ENCODE measurements at places on chromosomes 13 and 19.

GRCh38 chr19:28966737-28967399 is 246.1 kb downstream of the UQCRFS1 start:
- DNase-seq, result no peak

DNA sequence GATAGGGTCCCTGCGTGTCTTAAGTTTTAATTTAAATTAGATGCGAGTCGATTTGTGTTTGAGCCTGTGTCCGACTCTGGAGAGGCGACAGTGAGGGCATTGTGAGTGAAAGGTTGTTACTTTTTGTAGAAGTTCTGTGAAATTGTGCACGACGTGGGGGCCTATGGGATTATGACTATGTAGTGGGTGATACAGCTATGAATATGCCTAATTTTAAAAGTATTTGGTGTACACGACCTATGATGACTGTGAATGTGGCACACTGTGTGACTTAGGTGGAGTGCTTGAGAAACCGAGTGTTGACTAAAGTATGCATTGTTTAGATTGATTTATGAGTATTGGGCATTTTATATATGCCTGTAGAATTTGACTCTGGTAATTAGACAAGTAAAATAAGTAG is 646 bp downstream of the ZNF567 start:
- DNase-seq, result no peak

DNA sequence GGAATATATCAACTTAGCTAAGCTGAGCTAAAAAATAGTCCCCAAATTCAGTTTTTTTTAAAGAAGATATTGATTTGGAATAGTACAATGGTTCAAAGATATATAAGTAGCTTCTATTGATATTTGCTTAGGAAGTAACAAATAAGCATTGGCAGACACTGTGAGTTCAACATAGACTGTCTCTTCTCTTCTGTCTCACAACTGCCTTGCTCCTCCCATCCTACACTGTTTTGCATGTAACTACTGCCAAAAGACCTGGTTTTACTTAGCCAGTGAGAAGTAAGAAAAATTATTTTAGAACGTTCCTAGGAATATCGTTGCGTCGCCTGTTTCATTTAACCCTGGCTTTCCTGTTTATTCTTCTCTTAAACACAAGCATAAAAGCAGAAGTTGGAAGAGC is 859.0 kb upstream of the SPRY2 start:
- DNase-seq, result no peak

- DNase-seq, result no peak
Measured at GRCh38 chr13:46520166-46520565, 32.8 kb upstream of the LRCH1 start.

DNA sequence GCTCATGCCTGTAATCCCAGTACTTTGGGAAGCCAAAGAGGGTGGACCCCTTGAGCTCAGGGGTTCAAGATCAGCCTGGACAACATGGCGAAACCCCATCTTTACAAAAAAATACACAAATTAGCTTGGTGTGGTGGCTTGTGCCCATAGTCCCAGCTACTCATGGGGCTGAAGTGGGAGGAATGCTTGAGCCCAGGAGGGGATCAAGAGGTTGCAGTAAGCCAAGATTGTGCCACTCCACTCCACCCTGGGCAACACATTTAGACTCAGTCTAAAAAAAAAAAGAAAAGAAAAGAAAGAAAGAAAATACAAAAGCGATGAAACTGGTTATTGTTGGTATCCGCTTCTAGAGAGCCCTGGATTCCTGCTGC is 597.4 kb downstream of the UQCRFS1 start:
- no peak for DNase-seq

Data from left renal cortex interstitium (tissue), 4 donors.